ENCODE measurements at places on chromosomes 7 and 10. TPM values are rescaled to one million over a fixed set of nuclear protein-coding genes. Genes with fewer than 3 reads are reported as not detected.

DNA sequence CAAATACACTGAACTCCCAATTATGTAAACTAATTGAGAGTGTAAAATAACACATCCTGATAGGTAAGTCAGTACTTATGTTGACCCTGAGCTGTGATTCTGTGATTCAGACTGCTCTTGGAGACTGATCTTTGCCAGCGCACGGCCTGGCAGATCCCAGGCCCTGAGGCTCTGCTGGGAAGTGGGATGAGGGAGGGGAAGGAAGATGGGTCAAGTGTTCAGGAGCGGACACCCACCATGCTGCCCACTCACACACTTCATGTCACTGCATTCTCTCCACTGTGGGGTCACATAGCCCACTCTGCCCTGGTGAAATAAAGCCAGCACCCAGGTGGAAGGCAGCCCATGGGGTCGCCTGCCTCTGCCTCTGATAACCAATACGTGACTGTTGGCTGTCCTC, 226.2 kb downstream of the TNS3 start:
- DNase-seq = no peak

Gene SLC26A5
- 0.19 TPM for total RNA-seq

Gene ERLIN1
- total RNA-seq = 57.9 TPM

- no peak for DNase-seq
Measured at GRCh38 chr7:134307320-134307719, 9.4 kb downstream of the SLC35B4 start.

Gene COL17A1
- 119 TPM for total RNA-seq

Gene TRIL
- total RNA-seq = 1.5 TPM

DNA sequence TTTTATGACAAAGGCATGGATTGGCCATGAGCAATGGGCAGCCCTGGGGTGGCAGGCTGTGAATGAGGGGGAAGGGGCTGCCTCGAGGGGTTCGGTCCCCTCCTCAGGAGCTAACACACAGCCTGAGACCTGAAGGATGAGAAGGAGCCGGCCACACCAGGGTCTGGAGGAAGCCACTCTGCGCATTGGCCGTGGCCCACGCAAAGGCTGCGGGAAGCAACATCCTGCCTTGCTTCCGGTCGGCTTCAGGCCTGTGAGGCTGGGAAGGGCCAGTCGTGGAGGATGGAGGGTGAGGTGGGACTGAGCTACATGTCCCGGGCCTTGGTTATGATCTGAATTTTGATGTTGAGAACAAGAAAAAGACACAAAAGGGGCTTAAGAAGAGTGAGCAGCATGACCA, 49.4 kb downstream of the RGS10 start:
- no peak for DNase-seq

DNA sequence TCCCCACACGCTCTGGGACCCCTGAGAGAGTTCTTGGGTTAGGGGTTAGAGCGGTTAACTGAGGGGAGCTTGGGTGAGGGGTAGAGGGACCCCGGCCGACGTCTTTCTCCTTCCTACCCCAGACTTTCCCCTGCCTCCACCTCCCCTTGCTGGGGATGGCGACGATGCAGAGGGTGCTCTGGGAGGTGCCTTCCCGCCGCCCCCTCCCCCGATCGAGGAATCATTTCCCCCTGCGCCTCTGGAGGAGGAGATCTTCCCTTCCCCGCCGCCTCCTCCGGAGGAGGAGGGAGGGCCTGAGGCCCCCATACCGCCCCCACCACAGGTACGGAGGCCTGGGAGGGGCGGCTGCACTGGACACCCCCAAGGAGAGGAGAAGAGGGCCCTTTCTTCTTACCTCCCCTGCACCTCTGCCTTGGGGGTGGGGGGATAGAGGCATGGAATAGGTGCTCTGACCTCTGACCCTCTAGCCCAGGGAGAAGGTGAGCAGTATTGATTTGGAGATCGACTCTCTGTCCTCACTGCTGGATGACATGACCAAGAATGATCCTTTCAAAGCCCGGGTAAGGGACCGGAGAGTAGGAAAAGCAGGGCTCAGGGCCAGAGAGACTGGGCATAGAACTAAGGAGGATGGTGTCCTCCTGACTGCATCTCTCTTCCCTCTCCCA, 1.1 kb downstream of the ZYX start:
- peak; percentile 52 for DNase-seq

- no peak for DNase-seq
Measured at GRCh38 chr10:24762161-24762924, 38.7 kb upstream of the ARHGAP21 start.

Measured in mucosa of descending colon (tissue), 3 donors.